ENCODE measurements at places on chromosomes 4 and X. TPM values are rescaled to one million over a fixed set of nuclear protein-coding genes. Genes with fewer than 3 reads are reported as not detected.

The SPANXA2 gene
- not detected for total RNA-seq

The MAGEA4 gene
- total RNA-seq: not detected

The VEGFC gene
- total RNA-seq: 7.0 TPM

The SLC2A9 gene
- 1.7 TPM for total RNA-seq

The HPRT1 gene
- 30.0 TPM for total RNA-seq

The MAGEC2 gene
- total RNA-seq: not detected

The HDAC6 gene
- 31.8 TPM for total RNA-seq

The SYP gene
- total RNA-seq: 1.2 TPM

The GPM6B gene
- total RNA-seq: 2.5 TPM

The GAGE1 gene
- not detected for total RNA-seq

The ERVMER34-1 gene
- not detected for total RNA-seq

The HOPX gene
- 4.7 TPM for total RNA-seq

The FANCB gene
- total RNA-seq: 0.17 TPM

The PNMA3 gene
- 0.69 TPM for total RNA-seq

The FRAS1 gene
- total RNA-seq: 3.0 TPM

The FDCSP gene
- total RNA-seq: not detected

GRCh38 chrX:63919081-63919480, 134.1 kb upstream of the ARHGEF9 start:
- no peak for DNase-seq
- peaks cover 9% of the 10 kb centered on the region for H3K27me3 ChIP-seq
- no peak overlapping the region for H3K27ac ChIP-seq
- no peak overlapping the region for H3K4me3 ChIP-seq

GRCh38 chr4:158529505-158529904, 7.8 kb downstream of the RXFP1 start:
- H3K4me1 ChIP-seq: no peaks in the 10 kb centered on the region
- H3K4me3 ChIP-seq: no peak overlapping the region
- no peaks in the 10 kb centered on the region for H3K36me3 ChIP-seq
- DNase-seq: no peak

GRCh38 chr4:119041951-119042560, 93.6 kb upstream of the MYOZ2 start:
- peak overlapping the region; percentile 40 for H3K4me3 ChIP-seq
- peak overlapping the region; percentile 98 for H3K27ac ChIP-seq
- no peaks in the 10 kb centered on the region for H3K27me3 ChIP-seq
- peaks cover 66% of the 10 kb centered on the region for H3K4me1 ChIP-seq
- no peak for DNase-seq
- no peaks in the 10 kb centered on the region for H3K36me3 ChIP-seq

DNA sequence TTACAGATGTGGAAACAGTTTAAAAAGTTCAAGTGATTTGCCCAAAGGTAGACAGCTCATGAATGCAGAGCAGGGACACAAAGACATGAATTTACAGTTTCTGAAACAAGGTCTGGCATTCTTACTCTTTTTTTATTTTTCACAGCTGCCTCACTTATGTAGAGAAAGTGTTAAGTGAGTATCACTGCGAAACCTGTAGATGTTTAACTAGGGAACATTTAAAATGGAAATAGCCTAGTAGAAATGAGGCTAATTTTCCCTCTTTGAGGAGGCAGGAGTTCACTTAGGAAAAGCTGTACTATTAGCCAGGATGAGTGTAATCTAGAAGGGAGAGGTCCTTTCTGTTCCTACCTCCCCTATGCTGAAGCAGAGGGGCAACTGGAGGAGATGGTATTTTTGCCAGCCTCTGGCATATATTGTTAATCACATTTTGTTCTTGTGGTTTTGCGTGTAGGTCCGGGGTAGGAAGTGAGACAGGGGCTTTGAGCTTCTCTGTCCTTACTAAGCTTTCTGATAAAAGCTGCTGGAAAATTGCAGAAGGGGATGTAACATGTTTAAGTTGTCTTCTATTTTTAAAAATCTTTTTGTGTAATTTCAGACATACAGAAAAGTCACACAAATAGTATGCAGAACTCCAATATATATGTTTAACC, 492.8 kb upstream of the NR3C2 start:
- no peaks in the 10 kb centered on the region for H3K4me1 ChIP-seq
- H3K27ac ChIP-seq: no peak overlapping the region
- no peaks in the 10 kb centered on the region for H3K27me3 ChIP-seq
- no peaks in the 10 kb centered on the region for H3K36me3 ChIP-seq

- no peaks in the 10 kb centered on the region for H3K4me1 ChIP-seq
- no peaks in the 10 kb centered on the region for H3K36me3 ChIP-seq
- no peak overlapping the region for H3K4me3 ChIP-seq
- H3K27me3 ChIP-seq: no peaks in the 10 kb centered on the region
These were observed 111.5 kb downstream of the MID1 start for GRCh38 chrX:10508891-10509290.

DNA sequence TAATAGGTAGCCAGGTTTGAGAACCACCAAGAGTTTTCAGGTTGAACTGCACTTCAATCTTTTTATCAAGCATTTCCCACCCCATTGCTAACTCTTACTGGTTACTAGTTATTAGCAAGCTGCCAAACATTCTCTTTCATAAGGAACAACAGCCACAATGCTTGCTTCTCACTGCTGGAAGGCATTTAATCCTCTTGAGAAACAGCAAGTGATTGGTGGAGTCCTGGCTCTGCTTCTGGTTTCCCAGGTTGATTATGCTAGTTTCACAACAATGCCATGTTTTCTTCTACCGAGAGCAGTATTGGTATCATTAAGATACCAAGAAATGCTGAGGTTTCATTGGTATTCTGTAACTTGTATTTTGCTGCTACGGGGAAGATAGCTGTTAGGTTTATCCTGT, 32.2 kb upstream of the TXLNG start:
- no peaks in the 10 kb centered on the region for H3K27me3 ChIP-seq
- H3K4me1 ChIP-seq: no peaks in the 10 kb centered on the region
- H3K4me3 ChIP-seq: no peak overlapping the region
- no peak for DNase-seq
- H3K36me3 ChIP-seq: peaks cover 72% of the 10 kb centered on the region

- H3K27me3 ChIP-seq: peaks cover 4% of the 10 kb centered on the region
- H3K4me3 ChIP-seq: no peak overlapping the region
- no peak for DNase-seq
- H3K36me3 ChIP-seq: no peaks in the 10 kb centered on the region
These were observed 7.1 kb upstream of the TLR2 start for GRCh38 chr4:153676984-153677383.

GRCh38 chrX:78950009-78950835, 5.0 kb downstream of the P2RY10 start:
- H3K27ac ChIP-seq: no peak overlapping the region
- H3K4me3 ChIP-seq: no peak overlapping the region
- no peaks in the 10 kb centered on the region for H3K27me3 ChIP-seq
- no peak for DNase-seq

GRCh38 chrX:44908827-44909226, 35.8 kb downstream of the KDM6A start:
- no peak overlapping the region for H3K4me3 ChIP-seq
- H3K27ac ChIP-seq: peak overlapping the region; percentile 71
- no peak for DNase-seq
- no peaks in the 10 kb centered on the region for H3K27me3 ChIP-seq
- H3K36me3 ChIP-seq: no peaks in the 10 kb centered on the region

DNA sequence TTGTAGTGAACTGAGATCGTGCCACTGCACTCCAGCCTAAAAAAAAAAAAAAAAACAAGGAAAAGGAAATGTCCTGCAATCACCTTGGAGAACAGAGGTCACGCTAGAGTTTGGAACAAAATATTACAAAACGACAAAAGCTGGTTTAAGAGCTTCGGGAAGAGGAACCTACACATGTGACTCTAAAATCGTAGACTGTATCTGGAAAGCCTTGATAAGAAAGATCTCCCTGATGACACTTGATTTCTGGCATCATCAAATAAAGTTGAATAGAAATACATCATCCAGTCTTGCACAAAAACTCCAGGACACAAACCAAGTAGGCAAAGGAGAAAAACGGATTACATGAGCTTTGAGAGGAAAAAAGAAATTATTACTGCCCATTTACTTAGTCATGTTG, 31.1 kb upstream of the DOCK11 start:
- no peaks in the 10 kb centered on the region for H3K36me3 ChIP-seq
- no peak overlapping the region for H3K4me3 ChIP-seq
- no peaks in the 10 kb centered on the region for H3K4me1 ChIP-seq
- no peaks in the 10 kb centered on the region for H3K27me3 ChIP-seq

- H3K36me3 ChIP-seq: no peaks in the 10 kb centered on the region
- H3K27me3 ChIP-seq: no peaks in the 10 kb centered on the region
- DNase-seq: no peak
- H3K4me3 ChIP-seq: no peak overlapping the region
- H3K27ac ChIP-seq: no peak overlapping the region
These were observed 31.5 kb upstream of the TNIP3 start for GRCh38 chr4:121195649-121196048.

DNA sequence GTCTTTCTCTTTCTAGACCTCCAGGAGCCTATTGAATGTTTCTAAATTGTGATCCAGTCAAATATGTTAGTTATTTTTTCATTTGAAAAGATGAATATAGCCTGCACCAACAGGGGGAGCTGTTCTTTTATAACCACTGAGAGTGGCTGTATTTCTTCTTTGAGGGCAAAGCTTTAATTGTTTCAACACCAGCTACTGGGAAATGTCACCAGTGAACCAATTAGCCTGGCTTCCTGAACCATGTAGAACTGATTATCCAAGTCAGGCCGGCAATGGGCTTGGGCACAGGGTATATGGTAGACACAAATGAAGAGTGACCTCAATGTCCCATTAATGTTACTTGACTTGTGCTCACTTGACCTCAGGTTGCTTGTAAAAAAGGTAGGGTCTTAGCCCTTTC, 4.8 kb upstream of the DAPP1 start:
- no peaks in the 10 kb centered on the region for H3K27me3 ChIP-seq
- H3K4me3 ChIP-seq: no peak overlapping the region
- H3K27ac ChIP-seq: no peak overlapping the region

GRCh38 chrX:23822397-23822796, 39.4 kb downstream of the SAT1 start:
- H3K27me3 ChIP-seq: no peaks in the 10 kb centered on the region
- H3K27ac ChIP-seq: no peak overlapping the region
- H3K4me3 ChIP-seq: no peak overlapping the region
- no peak for DNase-seq
- H3K36me3 ChIP-seq: no peaks in the 10 kb centered on the region

DNA sequence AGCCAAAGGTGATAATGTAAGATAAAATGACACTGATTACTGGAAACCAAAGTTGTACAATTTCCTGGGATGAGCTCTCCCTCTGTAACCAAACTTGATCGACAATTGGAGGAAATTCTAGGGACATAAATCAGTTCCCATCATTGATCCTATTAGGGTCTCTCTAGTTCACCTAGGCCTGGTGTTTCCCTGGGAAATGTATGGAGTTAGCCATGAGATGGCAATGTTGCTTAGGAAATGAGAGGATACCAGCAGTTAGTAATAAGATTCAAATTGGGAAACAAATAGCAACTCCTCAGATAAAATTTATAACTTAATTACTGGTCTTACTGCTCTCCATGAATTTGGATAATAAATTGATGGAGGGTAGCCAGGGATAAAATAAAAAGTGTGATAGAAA, 52.2 kb downstream of the SPATA18 start:
- DNase-seq: no peak
- no peaks in the 10 kb centered on the region for H3K36me3 ChIP-seq
- H3K4me1 ChIP-seq: peaks cover 12% of the 10 kb centered on the region
- no peak overlapping the region for H3K4me3 ChIP-seq
- H3K27ac ChIP-seq: no peak overlapping the region

DNA sequence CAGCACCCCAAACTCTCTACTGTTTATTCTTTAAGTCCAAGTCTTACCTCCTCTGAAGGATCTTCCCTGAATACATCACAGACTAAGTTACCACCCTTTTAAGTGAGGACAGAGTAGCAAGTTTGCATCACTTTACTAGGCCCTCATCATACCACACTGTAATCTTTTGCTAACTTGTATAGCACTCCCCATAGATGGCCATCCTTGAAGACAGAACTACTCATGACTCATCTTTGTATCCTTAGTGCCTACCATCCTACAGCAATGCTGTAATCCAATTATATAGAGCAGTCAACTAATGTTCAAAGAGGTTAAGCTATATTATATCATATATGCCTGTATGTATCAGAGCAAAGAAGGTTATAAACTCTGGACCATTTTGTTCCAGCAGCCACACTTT, 101.4 kb downstream of the ADAMTS3 start:
- no peaks in the 10 kb centered on the region for H3K36me3 ChIP-seq
- H3K27ac ChIP-seq: no peak overlapping the region
- H3K4me3 ChIP-seq: no peak overlapping the region
- H3K27me3 ChIP-seq: no peaks in the 10 kb centered on the region
- H3K4me1 ChIP-seq: no peaks in the 10 kb centered on the region
- DNase-seq: no peak

DNA sequence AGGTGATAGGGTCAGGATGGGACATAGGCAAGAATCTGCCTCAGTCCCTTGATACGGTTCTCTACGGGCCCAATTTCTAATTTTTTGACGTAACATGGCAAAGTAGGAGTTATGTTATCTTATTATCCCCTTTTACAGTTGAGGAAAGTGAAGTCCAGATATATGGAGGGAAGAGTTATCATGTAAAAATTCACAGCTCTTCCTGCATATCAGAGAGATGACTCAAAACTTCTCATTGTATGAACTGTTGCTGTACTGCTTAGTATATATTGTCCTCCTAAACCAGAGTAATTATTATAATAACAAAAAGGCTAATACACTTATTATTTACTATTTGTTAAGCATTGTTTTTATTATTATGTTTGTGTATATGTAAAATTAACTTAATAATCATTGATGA, 260.5 kb upstream of the IGFBP7 start:
- no peak overlapping the region for H3K4me3 ChIP-seq
- H3K27me3 ChIP-seq: no peaks in the 10 kb centered on the region
- no peaks in the 10 kb centered on the region for H3K36me3 ChIP-seq
- no peak overlapping the region for H3K27ac ChIP-seq
- DNase-seq: no peak
- H3K4me1 ChIP-seq: no peaks in the 10 kb centered on the region

DNA sequence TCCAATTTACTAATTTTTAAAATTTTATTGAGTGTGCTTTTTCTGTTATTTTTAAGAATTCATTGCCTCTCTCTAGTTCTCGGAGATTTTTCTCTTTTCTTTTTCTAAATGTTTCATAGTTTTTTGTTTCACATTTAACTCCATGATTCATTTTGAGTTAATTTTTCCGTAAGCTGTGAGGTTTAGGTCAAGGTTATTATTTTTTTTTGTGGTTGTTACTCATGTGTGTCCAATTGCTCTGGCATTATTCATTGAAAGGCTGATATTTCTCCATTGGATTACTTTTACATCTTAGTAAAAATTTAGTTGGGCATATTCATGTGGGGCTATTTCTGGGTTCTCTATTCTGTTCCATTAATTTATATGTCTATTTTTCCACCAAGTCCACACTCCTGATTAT, 220.8 kb downstream of the MID1IP1 start:
- H3K4me1 ChIP-seq: no peaks in the 10 kb centered on the region
- H3K27ac ChIP-seq: no peak overlapping the region
- no peak overlapping the region for H3K4me3 ChIP-seq
- H3K36me3 ChIP-seq: no peaks in the 10 kb centered on the region
- no peaks in the 10 kb centered on the region for H3K27me3 ChIP-seq
- no peak for DNase-seq

- H3K4me3 ChIP-seq: no peak overlapping the region
- no peaks in the 10 kb centered on the region for H3K36me3 ChIP-seq
- no peaks in the 10 kb centered on the region for H3K27me3 ChIP-seq
- peak overlapping the region; percentile 73 for H3K27ac ChIP-seq
These were observed 240.4 kb upstream of the PGRMC2 start for GRCh38 chr4:128527946-128528576.
